ENCODE measurements at places on chromosomes 12 and 14. TPM values are rescaled to one million over a fixed set of nuclear protein-coding genes. Genes with fewer than 3 reads are reported as not detected.

Gene DDN
- 0.10 TPM for total RNA-seq

- H3K27ac ChIP-seq: no peak overlapping the region
- no peaks in the 10 kb centered on the region for H3K27me3 ChIP-seq
- no peaks in the 10 kb centered on the region for H3K36me3 ChIP-seq
- no peak overlapping the region for H3K4me3 ChIP-seq
- DNase-seq: no peak
These were observed 88.7 kb downstream of the APAF1 start for GRCh38 chr12:98733667-98734350.

DNA sequence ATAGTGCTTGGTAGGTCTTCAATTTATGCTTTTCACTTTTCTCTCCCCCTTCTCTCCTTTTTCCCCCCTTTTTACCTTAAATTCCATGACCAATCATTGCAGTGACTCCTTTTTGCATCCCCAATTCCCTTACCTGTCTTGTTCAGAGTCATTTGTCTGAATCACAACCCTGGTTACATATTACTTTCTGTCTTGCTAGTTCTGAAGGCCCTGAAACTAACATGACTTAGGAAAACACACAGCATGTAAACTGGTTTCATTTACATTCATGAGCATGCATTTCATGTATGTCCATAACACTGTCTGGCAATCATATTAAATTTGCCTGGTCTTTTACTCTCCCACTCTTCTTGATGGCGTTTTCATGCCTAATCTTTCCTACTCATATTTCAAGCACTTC lies 20.3 kb upstream of the FOXG1 start:
- no peaks in the 10 kb centered on the region for H3K27me3 ChIP-seq
- H3K4me1 ChIP-seq: 0 out of 2 replicates have a peak, but pooled peaks cover 4% of the 10 kb centered on the region
- no peaks in the 10 kb centered on the region for H3K36me3 ChIP-seq

DNA sequence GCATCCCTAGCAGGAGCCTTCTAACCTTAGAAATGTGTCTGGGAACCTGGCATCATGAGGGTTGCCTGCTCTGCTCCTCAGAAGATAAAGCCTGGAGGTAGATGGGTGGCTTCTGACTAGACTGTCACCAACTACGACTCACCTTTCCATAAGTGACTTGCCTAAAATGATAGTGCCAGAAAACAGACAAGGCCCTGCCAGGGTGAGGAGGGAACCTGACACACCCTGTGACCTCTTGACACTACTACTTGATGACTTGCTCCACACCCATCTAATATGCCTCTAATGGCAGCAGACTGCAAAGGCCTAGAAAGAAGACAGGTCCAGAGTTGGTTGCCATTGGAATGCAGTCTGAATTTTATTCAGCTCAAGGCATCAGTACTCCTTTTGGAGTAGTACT lies 9.4 kb downstream of the RNF41 start:
- DNase-seq: no peak
- H3K4me1 ChIP-seq: no peaks in the 10 kb centered on the region
- no peaks in the 10 kb centered on the region for H3K27me3 ChIP-seq
- H3K36me3 ChIP-seq: peaks cover 65% of the 10 kb centered on the region

DNA sequence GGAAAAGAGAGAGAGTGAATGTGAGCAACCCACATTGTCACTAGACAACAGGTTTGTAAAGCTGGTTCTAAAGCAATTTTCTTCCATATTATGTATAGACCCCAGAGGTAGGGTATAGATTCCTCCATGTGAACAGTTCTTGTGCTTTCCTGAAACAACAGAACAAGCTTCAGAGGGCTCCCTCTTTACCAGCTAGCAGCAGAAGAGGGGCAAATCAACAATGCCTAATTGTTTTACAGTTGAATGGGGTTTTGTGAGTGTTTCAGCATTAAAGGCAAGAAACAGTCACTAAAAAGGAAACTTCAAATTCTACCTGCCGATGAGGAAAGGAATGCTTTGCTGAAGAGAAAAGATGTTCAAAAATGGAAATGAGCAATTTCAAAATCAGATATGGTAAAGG lies 341.2 kb upstream of the KITLG start:
- no peak overlapping the region for H3K27ac ChIP-seq
- no peak overlapping the region for H3K4me3 ChIP-seq
- peaks cover 19% of the 10 kb centered on the region for H3K4me1 ChIP-seq
- no peaks in the 10 kb centered on the region for H3K27me3 ChIP-seq
